GM18507 (cell line): ENCODE measurements at places on chromosomes 2 and 18.

DNA sequence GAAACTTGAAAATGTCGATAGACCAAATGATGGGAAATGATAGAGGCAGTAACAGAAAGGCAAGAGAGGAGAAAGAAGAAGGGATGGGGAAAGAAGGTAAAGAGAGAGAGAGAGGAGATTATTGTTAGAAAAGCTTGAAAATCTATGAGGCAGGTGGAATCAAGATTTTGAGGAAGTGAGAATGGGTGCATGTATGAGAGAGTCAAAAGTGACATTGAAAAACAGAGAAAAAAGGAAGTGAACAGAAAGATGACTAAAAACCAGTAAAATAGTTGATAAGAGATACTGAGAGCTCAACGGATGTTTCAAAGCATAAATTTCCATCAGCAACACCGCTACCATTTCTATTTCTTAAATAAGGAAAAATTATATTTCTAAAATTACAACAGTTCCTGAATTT is 327.4 kb upstream of the CWC22 start:
- peak; percentile 18 for DNase-seq

DNA sequence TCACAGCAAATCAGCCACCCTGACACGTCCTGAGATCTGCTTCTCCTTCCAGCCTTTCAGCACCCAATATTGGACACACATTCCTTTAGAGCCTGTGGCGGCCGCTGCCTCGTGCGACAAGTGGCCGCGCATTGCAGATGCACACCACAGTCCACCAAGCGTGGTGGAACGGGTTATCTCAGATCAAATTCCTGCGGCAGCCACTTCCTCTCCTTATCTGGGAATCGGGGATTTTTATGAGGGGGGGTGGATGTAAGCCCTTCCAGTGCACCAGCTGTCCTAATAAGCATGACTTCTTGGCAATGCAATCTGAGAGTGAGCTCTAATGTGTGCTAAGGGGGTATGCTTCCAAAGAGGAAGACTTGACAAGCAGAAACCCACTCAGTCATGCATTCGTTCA is 18.3 kb upstream of the BMP10 start:
- no peak for DNase-seq

DNA sequence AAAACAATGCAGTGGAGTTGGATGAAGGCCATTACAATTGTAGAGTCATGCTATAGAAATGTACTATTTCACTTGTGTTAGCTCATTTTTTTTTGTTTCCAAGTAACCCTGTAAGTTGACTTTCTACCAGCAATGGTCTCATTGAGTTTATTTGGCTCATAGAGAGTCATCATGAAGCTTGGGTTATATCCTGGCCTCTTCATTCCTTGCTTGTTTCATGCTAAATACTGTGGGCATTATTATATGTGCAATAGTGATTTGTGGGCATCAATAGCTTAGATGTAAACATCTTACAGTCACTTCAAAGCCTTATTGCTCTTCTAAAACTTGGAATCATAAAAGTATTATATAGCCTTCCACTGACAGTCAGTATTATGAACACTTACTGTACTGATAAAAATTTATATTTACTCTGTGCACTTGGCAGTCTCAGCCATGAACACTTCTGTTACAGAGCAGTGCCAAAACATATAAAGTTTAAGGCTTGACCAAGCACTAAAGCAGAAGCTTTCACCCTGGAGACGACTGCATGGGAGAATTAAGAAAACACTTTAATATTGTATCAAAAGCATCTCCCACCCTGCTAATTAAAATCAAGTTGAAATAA is 751.2 kb downstream of the SATB2 start:
- DNase-seq, result no peak

DNA sequence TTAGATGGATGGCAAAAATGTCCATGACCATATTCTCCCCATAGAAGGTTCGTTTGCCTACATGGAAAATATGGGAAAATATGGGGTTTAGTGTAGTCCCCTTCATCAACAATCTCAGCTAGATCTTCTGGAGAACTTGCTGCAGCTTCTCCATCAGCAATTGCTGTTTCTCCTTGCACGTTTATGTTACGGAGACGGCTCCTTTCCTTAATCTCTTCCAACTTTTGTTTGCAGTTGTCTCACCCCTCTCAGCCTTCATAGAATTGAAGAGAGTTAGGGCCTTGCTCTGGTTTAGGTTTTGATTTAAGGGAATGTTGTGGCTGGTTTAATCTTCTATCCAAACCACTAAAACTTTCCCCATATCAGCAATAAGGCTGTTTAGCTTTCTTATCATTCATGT is 28.9 kb downstream of the MYCN start:
- no peak for DNase-seq

- no peak for DNase-seq
Observed at GRCh38 chr2:211737282-211737681, 801.3 kb downstream of the ERBB4 start.

- no peak for DNase-seq
Observed at GRCh38 chr2:71813807-71814470, 333.7 kb downstream of the CYP26B1 start.

- DNase-seq, result no peak
Observed at GRCh38 chr18:78607784-78608183, 371.8 kb upstream of the SALL3 start.

- no peak for DNase-seq
Observed at GRCh38 chr2:233108611-233109490, 48.7 kb downstream of the INPP5D start.

DNA sequence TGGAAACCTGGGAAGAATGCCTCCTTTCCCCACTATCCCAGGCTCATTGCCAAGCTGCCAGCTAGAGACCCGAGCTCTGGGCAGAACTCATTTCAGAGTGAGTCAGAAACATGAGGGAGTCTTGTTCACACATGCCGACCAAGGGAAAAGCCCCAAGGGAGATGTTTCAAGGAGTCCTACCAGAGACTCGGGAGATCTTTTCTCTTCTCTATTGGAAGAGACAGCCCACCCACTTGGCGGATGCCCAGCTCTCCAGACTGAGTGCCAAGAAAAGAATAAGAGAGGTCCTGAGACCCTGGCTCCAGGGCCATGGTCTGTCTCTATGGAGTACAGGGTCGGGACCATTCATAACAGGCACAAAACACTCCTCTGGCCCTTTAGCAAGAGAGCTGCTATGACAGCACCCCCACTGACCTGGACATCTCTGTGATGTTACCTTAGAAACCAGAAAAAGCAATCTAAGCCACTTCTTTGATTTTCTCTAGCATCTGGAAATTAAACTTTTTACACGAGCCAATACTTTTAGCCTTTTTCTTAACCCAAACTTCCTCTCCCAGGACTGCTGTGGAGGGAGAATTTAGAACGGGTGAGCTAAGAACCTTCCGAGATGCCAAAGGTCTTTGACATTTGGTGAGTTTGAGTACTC is 18.5 kb upstream of the IGFBP5 start:
- DNase-seq, result no peak
